Upper lobe of right lung (tissue), 1 donor: ENCODE measurements at places on chromosomes 16 and 17.

DNA sequence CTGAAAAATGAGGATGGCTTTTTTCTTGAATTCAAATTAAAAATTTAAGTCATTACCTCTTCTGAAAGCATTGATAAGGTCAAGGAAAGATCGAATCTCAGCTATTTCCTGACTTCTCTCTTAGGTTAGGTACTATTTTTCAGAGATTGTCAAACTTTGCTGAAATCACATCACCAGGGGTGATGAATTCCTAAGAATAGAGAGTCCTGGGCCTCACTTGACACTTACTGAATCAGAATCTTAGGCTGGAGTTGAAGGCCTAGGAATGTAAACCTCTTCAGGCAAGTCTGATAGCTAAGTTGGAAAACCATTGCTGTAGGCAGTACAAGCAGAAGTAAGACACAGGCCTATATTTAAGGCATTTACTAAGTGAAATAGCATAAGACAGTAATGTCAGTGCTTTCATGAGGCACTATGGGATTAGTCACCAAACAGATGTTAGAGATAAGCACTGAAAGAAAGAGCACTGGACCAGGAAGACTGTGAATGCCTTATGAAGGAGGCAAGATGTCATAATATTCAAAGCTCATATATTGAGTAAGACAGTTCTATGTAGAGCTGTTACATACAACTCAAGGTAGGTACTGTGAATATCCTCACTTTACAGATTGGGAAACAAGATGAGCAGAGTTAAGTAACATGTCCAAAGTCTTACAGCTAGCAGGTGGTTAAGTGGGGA lies 21.5 kb downstream of the DCAF7 start:
- no peak overlapping the region for H3K27ac ChIP-seq
- H3K4me1 ChIP-seq = peaks cover 3% of the 10 kb centered on the region
- no peak overlapping the region for H3K4me3 ChIP-seq

DNA sequence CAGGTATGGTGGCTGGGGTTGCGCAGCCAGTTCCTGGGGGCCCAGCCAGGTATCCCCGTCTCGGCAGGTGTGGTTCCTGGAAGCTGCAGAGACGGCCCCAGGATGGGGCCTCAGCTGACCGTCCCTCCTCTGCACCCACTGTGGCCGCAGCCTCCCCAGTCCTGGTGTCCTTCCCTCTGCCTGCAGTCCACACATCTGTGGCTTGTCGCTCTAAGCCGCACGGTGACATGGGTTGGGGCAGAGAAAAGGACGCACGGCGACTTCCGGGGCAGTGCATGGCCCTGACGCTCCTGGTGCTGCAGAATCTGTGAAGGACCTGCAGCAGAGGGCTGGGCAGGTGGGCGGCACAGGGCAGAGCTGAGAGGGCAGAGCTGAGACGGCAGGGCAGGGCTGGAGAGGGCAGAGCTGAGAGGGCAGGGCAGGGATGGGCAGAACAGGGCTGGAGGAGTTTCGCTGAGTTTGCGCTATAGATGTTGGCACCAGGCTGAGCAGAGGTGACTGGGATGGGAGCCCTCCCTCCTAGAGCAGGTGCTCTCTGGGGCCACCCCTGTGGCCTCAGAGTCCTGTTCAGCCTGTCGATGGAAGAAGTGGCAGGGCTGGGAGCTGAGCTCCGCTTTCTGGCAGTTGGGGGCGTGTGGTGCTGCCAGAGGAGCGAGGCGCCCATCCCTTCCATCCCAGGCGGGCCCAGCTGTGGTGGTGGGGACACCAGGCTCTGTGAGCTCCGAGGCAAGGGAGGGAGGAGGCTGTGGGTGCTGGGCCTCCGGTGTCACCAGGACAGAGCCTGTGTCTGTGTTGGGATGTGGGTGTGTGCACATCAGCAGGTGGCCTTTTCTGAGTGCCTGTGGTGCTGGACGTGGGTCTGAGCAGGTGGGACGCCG lies 23.0 kb downstream of the TSC2 start:
- H3K36me3 ChIP-seq = peaks cover 82% of the 10 kb centered on the region
- H3K27ac ChIP-seq = no peak overlapping the region
- DNase-seq = no peak
- no peak overlapping the region for H3K4me3 ChIP-seq
- no peaks in the 10 kb centered on the region for H3K4me1 ChIP-seq
- H3K27me3 ChIP-seq = no peaks in the 10 kb centered on the region

- H3K27ac ChIP-seq = no peak overlapping the region
Measured at GRCh38 chr16:88116121-88116520, 164.9 kb downstream of the BANP start.

DNA sequence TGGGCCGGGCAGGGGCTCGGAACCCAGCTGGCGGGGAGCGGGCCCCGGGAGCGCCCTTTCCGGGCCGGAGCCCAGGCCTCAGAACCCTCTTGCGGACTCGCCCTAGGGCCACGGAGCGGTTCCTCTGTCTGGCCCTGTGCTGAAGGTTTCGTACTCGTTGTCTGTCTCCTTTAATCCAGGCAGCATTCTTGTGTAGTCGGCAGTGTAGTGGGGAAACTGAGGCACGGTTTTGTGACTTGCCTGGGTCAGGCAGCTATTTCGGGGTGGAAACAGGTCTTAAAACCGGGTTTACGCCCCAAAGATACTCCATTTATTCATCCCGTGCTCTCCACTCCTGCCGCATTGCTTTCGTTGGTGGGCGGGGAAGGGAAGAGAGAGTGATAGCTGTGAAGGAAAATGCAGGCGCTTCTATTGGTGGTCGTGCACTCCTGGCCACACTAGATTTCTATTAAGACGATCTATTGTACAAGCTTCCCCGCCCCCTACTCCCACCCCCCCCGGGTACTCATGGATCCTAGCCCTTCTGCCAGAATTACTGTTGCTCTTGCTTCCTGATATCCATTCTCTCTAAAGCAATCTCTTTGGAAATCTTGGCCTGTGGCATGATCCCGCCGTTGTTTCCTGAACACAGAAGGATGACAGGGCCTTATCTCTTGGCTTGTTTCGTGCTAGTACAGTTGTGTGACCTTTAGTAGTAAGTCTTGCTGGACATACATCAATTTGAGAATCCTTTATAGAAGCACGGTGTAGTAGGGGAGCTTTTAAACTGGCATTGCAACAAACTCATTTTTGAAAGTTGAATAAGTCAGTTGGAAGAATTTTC lies 751 bp downstream of the DCAF7 start:
- peak; percentile 53 for DNase-seq
- H3K27ac ChIP-seq = peak overlapping the region; percentile 95
- no peaks in the 10 kb centered on the region for H3K27me3 ChIP-seq
- H3K4me1 ChIP-seq = peaks cover 45% of the 10 kb centered on the region

DNA sequence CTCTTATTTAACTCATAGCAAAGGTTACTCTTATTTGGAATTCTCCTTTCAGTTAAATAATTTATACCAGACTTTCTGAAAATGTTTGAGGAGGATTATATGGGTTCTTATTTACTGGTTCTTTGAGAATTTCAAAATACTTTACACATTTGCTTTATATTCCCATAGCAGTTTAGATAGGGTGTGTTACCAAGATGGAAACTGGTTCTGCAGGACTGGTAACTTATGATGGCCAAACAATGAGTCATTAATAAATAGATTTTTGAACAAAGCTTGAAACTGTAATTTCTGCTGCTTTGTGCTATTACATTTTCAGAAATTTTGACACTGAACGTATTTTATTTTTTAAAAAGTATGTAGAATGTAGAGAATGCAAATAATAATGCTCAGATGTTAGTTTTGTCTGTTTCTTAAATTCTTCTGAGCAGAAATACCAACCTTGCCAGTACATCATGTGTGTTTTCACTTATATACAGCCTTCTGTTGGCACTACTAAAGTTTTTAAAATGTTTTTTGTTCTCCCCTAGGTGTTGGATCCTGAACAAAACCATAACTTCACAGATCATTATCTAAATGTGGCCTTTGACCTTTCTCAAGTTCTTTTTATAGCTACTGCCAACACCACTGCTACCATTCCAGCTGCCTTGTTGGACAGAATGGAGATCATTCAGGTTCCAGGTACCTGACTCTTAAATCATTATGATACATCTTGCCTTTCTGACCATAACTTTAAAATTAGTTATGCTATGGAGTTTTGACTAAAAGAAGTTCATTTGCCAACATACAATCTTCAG lies 48.3 kb upstream of the ABCC11 start:
- H3K36me3 ChIP-seq = peaks cover 49% of the 10 kb centered on the region
- H3K27me3 ChIP-seq = no peaks in the 10 kb centered on the region
- no peak overlapping the region for H3K27ac ChIP-seq
- DNase-seq = no peak
- no peak overlapping the region for H3K4me3 ChIP-seq
- H3K4me1 ChIP-seq = no peaks in the 10 kb centered on the region

DNA sequence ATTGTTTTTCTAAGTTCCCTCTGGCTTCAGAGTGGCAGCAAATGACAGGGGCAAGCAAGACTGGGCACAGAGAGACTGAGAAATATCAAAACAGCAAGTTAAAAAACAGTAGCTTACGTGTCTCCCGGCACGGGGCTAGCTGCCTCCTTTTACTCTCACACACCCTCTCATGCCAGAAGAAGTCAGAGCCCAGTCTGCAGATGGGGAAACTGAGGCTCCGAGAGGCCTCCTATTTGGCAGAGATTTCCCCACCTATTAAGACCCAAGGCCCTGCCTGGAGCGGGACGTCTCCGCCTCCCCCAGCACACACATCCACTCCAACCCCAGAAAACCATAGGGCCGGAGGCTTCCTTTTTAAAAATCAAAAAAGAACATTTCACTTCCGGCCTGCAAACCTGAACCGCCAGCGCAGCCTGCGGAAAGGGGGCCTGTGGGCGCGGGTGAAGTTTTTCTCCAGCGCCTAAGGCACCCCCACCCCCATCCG lies 832 bp downstream of the CARHSP1 start:
- H3K4me3 ChIP-seq = peak overlapping the region; percentile 90
- H3K27me3 ChIP-seq = no peaks in the 10 kb centered on the region
- no peak for DNase-seq
- H3K27ac ChIP-seq = peak overlapping the region; percentile 89

DNA sequence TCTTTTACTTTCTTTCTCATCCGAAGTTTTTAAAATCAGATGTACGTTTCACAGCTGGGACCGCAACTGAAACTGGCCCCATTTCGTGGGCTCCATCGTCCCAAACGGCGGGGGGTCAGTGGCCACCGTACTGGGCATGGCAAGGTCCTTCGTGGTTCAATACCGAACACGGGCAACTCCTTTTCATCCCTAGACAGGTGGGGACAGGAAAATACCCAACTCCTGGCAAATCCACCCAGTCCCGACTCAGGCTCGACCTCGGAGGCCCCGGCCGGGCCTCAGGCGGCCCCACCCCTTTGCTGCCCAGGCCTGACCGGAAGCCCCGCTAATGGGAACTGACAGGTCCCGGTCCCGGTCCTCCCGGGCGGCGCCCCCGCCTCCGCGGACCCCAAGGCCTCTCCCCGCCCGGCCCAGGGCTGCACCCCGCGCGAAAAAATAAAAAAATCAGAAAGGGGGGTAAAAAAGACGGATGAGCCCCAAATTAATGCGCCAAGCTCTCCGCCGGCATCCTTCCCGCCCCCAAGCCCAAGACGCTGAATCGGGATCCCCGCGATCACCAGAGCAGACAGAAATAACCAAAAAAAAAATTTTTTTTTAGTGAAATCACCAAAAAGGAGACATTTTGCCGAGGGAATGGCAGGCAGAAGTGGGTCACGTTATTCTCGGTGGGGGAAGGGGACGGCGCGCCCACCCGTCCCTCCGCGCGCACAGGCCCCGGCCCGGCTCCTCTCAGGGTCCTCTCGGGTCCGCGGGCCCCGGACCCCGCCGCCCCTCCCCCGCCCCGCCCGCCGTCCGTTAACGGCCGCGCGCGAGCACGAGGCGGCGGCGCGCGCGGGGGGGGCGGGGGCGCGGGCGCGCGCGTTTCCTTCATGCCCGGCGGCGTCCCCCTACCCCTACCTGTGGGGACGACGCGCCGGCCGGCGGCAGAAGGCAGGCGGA lies 562 bp downstream of the ZC3H7A start:
- peak; percentile 85 for DNase-seq
- peak overlapping the region; percentile 95 for H3K27ac ChIP-seq

GRCh38 chr17:14351493-14351892 lies 50.6 kb downstream of the HS3ST3B1 start:
- DNase-seq = no peak
- no peak overlapping the region for H3K4me3 ChIP-seq
- no peaks in the 10 kb centered on the region for H3K36me3 ChIP-seq
- H3K27ac ChIP-seq = no peak overlapping the region
- no peaks in the 10 kb centered on the region for H3K27me3 ChIP-seq
- H3K4me1 ChIP-seq = no peaks in the 10 kb centered on the region

- no peaks in the 10 kb centered on the region for H3K36me3 ChIP-seq
- H3K4me3 ChIP-seq = no peak overlapping the region
- no peak for DNase-seq
- H3K27me3 ChIP-seq = no peaks in the 10 kb centered on the region
Measured at GRCh38 chr16:63185235-63185780, 1149.1 kb upstream of the CDH8 start.

DNA sequence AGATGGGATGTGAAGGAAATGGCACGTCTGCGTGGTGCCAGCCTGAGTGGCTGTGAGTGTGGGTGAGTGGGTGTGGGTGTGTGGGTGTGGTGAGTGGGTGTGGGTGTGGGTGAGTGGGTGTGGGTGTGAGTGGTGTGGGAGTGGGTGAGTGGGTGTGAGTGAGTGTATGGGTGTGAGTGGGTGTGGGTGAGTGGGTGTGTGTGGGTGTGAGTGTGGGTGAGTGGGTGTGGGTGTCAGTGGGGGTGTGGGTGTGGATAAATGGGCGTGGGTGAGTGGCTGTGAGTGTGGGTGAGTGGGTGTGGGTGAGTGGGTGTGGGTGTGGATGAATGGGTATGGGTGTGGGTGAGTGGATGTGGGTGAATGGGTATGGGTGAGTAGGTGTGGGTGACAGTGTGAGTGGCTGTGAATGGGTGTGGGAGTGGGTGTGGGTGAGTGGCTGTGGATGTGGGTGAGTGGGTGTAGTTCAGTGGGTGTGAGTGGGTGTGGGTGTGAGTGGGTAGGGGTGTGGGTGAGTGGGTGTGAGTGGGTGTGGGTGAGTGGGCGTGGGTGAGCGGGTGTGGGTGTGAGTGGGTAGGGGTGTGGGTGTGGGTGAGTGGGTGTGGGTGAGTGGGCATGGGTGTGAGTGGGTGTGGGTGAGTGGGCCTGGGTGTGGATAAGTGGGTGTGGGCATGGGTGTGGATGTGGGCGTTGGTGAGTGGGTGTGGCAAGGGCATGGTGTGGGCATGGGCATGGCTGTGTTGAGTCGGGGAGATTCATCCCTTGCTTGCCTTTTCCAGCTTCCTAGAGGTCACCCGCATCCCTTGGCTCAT lies 80.8 kb downstream of the ZDHHC7 start:
- no peaks in the 10 kb centered on the region for H3K4me1 ChIP-seq
- no peak overlapping the region for H3K4me3 ChIP-seq
- H3K27ac ChIP-seq = no peak overlapping the region
- DNase-seq = no peak
- no peaks in the 10 kb centered on the region for H3K27me3 ChIP-seq

DNA sequence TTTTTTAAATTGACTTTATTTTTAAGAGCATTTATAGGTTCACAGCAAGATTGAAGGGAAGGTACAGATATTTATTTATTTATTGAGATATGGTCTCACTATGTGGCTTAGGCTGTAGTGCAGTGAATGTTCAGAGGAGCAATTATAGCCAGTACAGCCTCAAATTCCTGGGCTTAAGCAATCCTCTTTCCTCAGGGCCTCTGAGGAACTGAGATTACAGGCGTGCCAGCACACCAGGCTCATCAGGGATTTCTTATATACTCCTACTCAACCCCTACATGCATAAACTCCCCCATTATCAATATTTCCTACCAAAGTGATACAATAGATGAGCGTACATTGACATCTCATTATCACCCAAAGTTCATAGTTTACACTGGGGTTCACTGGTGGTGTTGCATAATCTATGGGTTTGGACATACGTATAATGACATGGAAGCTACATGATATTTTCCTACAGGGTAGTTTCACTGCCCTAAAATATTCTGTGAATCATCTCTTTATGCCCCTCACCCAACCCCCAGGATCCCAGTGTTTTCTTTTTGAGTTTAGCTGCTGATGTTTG lies 33.5 kb downstream of the HS3ST3B1 start:
- no peak overlapping the region for H3K27ac ChIP-seq
- H3K27me3 ChIP-seq = no peaks in the 10 kb centered on the region
- no peak for DNase-seq
- peaks cover 7% of the 10 kb centered on the region for H3K4me1 ChIP-seq
